CD8-positive, alpha-beta T cell (primary cell): ENCODE measurements at places on chromosomes 11 and 22. TPM values are rescaled to one million over a fixed set of nuclear protein-coding genes. Genes with fewer than 3 reads are reported as not detected.

RIC3 gene
- 37.1 TPM for total RNA-seq

DNA sequence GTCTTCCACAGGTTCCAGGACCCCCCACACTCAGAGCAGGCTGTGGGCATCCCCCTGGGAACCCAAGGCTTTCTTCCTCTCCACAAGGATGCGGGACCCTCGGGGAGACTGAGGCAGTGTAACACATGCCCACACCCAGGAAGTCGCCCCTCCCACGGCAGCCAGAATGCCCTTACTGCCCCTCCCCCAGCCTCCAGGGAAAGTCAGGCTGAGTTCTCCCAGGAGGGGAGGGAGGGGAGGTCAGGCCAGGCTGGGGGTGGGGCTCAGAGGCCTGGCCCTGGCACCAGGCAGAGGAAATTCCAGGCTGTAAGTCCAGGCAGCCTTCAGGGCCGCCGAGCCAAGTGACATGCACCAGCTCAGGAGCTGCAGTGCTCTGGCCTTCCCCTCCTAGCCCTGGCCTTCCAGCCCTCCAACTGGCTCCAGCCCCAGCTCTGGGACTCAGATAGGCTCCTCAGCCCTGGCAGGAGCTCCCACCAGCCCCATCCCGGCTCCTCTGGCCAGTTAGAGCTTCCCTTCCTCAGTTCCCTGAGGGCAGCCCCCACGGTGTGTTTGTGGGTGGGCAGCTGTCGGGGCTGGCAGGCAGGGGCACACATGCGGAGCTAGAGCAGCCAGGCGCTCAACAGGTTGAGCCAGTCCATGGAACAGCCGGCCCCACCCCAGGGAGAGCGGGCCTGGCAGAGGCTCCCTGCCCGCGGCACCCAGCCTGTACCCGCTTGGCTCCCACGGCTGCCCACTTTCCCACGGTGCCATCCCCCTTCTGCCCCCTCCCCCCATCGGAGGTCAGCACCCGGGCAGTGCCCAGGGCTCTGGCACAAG lies 3.6 kb downstream of the BCL9L start:
- DNase-seq, result no peak

DNA sequence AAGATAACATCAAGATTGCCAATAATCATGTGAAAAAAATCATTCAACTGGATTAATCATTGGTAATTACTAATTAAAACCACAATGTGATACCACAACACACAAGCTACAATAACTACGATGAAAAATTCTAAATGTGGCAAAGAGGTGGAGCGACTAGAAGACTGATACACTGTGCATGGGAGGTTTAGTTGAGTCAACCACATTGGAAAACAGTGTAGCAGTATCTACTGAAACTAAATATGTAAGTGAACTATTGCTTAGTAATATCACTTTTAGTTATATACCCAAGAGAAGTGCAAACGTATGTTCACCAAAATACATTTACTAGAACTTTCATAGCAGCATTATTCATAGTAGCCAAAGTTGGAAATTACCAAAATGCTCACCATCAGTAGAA lies 359.9 kb downstream of the ETS1 start:
- no peak for DNase-seq

DNA sequence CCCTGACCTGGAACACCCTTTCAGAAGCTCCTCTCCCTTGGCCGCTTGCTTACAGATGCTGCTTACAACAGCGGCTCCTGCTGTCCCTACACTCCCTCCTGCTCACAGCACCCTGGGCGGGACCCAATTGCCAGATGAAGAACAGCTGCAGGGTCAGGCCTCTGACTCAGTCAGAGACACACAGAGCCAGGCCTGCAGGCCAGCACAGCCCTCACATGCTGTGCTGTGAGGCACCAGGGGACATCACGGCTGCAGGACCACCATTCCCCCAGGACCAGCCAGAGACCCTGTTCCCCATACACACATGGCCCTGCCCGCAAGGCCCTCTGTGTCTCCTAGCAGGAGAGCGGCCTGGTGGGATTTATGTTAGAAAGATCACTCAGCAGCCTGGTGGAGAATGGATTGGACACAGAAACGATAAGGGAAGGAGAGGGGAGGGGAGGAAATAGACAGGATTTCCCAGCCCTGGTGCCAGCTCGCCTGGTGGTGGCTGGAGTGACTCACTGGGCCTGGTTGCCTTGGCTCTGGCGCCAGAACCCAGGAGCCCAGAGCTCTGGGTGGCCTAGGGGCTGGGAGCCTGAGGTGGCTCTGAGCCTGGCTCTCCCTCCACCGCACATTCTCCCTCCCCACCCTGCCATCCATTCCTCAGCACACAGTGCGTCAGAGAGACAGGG lies 6.7 kb downstream of the CAPN5 start:
- no peak for DNase-seq

GRCh38 chr11:98940913-98941312 lies 79.8 kb upstream of the CNTN5 start:
- DNase-seq, result no peak
